ENCODE measurements at places on chromosomes 6 and 20.

GRCh38 chr6:32807020-32807580 is 9.7 kb downstream of the HLA-DOB start:
- no peak for DNase-seq

GRCh38 chr6:43997345-43997677 is 129.9 kb downstream of the MRPL14 start:
- DNase-seq, result no peak

DNA sequence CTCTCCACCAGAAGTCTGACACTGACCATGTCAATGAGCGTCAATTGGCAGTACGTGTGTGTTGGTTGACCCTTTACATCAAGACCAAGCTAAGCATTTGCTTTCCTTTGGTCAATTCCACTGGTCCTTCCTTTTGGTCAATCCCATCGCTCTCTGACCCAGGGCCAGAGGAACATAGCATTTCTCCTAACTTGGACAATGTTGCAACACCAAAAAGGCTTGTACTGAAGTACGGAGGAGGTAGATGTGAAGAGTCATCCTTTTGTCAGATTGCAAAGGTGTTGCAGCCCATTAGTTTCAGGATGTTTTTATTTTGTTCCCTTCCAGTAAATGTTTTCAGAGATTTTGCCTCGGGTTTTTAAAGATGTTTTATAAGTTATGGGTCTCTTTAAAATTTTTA is 24.6 kb downstream of the EDN1 start:
- no peak for DNase-seq

- no peak for DNase-seq
Observed at GRCh38 chr20:50646483-50646996, 44.8 kb downstream of the RIPOR3 start.

GRCh38 chr6:125191916-125192609 is 38.5 kb downstream of the TPD52L1 start:
- peak; percentile 36 for DNase-seq
